ENCODE measurements at places on chromosomes 1 and 21.

GRCh38 chr1:31659889-31660288 lies 15.2 kb upstream of the PEF1 start:
- H3K4me3 ChIP-seq: no peak overlapping the region
- H3K36me3 ChIP-seq: no peaks in the 10 kb centered on the region
- no peaks in the 10 kb centered on the region for H3K4me1 ChIP-seq
- DNase-seq: no peak

GRCh38 chr1:6360517-6361070 lies 33.0 kb downstream of the ACOT7 start:
- peak overlapping the region; percentile 89 for H3K27ac ChIP-seq
- H3K4me3 ChIP-seq: no peak overlapping the region
- H3K4me1 ChIP-seq: peaks cover 27% of the 10 kb centered on the region

GRCh38 chr1:182603646-182604174 lies 479 bp downstream of the RGS16 start:
- peak overlapping the region; percentile 80 for H3K27ac ChIP-seq
- no peaks in the 10 kb centered on the region for H3K27me3 ChIP-seq
- peak overlapping the region; percentile 68 for H3K4me3 ChIP-seq
- no peak for DNase-seq
- no peaks in the 10 kb centered on the region for H3K36me3 ChIP-seq

DNA sequence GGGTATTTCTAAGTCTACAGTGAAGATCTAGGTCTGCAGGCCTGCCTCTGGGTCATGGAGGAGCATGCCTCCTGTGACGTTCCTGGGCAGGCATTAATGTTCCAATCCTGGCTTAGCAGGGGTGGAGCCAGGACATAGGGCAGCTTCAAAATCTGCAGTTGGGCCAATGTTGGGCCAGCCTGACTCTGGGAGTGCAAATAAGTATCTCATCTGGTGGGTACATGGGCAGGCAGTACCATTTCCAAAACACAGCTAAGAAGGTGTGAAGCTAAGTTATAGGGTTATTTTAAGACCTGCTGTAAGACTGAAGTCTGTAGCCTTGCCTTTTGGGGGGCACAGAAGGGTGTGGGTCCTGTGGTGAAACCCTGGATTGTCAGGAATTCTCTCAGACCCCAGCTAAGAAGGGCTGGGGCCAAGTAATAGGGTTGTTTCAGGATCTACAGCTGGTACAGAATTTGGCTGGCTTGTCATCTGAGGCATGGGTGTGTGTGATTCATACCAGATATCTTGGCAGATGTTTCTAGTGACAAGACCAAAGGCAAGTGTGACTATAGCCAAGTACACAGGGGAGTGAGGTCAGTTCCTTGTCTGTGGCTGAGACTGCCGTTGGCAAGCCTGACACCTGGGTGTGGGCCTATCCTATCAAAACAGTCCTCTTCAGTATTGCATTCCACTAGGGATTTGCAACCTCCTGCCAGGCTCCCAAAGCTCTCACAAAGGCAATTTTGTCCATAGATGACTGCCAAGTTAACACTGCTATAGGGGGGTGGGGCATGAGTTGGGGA lies 468.7 kb upstream of the B3GALT2 start:
- DNase-seq: no peak
- no peak overlapping the region for H3K4me3 ChIP-seq
- no peaks in the 10 kb centered on the region for H3K4me1 ChIP-seq
- H3K36me3 ChIP-seq: no peaks in the 10 kb centered on the region

DNA sequence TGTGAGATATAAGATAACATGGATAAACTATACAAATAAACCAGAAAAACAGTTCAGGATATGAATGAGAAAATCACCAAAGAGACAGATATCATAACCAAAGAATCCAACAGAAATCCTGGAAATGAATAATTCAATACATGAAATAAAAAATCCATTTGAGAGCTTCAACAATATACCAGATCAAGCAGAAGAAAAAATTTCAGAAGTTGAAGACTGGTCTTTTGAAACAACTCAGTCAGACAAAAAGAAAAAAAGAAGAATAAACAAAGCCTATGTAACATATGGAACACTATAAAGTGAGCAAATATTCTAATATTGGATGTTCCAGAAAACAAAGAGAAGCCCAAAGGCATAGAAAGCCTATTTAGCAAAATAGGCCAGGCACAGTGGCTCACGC lies 5.2 kb upstream of the KRTAP12-2 start:
- no peaks in the 10 kb centered on the region for H3K4me1 ChIP-seq
- H3K27me3 ChIP-seq: no peaks in the 10 kb centered on the region
- H3K27ac ChIP-seq: no peak overlapping the region
- DNase-seq: no peak
- H3K4me3 ChIP-seq: no peak overlapping the region

DNA sequence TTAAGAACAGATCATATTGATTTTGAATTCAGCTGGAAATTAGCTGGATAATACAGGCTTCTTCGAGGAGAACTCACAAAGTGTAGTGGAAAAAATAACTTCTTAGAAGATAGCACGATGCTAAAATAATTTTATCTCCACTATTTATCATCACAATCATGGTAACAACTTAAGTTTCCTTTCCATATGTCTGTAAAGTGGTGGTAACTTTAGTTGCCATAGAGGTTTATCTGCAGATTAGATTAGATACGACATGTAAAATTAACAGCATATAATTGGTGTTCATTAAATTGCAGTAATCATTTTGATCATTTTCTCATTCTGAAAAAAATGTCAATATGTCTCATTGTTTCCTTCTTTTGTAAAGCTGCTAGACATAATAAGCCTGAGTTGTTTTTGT lies 921.5 kb downstream of the KCNT2 start:
- no peak for DNase-seq
- no peak overlapping the region for H3K27ac ChIP-seq
- H3K36me3 ChIP-seq: no peaks in the 10 kb centered on the region
- no peaks in the 10 kb centered on the region for H3K27me3 ChIP-seq
- H3K4me1 ChIP-seq: no peaks in the 10 kb centered on the region

DNA sequence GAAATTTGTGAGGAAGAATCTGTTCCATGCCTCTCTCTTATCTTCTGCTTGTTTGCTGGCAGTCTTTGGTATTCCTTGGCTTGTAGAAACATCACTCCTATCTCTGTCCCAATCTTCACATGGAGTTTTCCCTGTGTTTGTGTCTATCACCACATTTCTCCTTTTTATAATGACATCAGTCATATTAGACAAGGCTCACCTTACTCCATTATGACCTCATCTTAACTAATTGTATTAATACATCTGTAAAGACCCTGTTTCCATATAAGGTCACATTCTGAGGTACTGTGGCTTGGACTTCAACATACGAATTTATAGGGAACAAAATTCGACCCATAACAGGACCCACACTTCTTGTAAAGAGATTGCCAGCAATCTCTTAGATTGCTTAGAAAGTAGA lies 72.3 kb upstream of the POGK start:
- no peak overlapping the region for H3K4me3 ChIP-seq
- no peak for DNase-seq
- no peaks in the 10 kb centered on the region for H3K27me3 ChIP-seq
- no peak overlapping the region for H3K27ac ChIP-seq

GRCh38 chr1:8687039-8687438 lies 130.4 kb downstream of the RERE start:
- no peak for DNase-seq
- H3K4me3 ChIP-seq: no peak overlapping the region
- H3K4me1 ChIP-seq: peaks cover under 1% of the 10 kb centered on the region
- H3K27me3 ChIP-seq: no peaks in the 10 kb centered on the region
- peak overlapping the region; percentile 8 for H3K27ac ChIP-seq
- H3K36me3 ChIP-seq: no peaks in the 10 kb centered on the region

DNA sequence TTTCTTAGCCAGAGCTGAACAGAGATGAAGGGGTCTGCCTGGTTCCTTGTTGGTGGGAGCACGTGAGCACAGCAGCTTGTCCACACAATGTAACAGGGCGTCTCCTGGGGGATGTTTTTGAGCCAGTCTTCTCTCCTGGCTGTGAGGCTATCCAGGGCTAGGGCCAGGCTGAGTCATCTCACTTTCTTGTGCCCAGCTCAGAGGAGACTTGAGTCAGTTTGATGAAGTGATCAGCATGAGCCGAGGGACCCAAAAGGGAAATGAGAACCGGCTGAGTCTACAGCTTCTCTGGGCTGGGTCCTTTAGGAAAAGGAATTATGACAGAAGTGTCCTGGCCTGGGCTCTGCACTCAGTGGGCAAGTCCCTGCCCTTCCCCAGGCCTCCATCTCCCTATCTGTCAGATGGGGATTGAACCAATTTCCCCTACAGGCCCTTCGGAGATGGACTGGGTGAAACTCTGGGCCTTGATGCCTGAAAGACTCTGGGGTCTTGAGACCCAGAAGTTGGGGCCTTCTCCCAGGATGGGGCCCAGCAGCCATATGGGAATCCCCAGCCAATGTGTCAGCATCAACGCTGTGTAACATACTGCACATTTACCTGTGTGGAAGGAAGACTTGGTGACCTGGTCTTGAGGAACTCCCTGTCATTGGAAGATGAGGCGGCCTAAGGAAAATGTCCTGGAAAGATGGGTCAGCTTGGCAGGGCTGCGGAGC lies 36.6 kb downstream of the DMRTB1 start:
- no peaks in the 10 kb centered on the region for H3K4me1 ChIP-seq
- no peak overlapping the region for H3K4me3 ChIP-seq
- H3K36me3 ChIP-seq: no peaks in the 10 kb centered on the region

GRCh38 chr1:84117868-84118267 lies 26.2 kb upstream of the PRKACB start:
- no peak overlapping the region for H3K4me3 ChIP-seq
- no peaks in the 10 kb centered on the region for H3K36me3 ChIP-seq
- DNase-seq: no peak
- H3K27ac ChIP-seq: no peak overlapping the region

DNA sequence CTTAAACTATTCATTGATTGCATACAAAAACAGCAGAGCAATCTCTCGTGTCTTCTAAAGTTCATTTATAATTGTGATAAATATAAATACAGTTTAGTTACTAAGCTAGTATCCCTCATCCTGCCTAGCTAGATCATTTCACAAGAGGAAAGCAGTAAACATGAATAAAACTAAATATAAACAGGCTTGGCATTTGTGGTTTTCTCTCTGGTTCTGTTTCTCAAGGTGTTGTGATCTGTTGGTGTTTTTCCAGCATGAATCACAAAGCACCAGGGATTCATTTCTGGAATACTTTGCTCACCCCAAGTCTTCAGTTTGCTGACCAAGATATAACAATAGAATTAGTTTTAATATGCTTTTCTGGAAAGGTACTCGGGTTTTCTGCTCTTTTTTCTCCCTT lies 32.7 kb upstream of the GLIS1 start:
- H3K27ac ChIP-seq: no peak overlapping the region
- H3K4me3 ChIP-seq: no peak overlapping the region
- H3K4me1 ChIP-seq: no peaks in the 10 kb centered on the region
- H3K36me3 ChIP-seq: peaks cover 4% of the 10 kb centered on the region
- no peaks in the 10 kb centered on the region for H3K27me3 ChIP-seq
- DNase-seq: no peak

DNA sequence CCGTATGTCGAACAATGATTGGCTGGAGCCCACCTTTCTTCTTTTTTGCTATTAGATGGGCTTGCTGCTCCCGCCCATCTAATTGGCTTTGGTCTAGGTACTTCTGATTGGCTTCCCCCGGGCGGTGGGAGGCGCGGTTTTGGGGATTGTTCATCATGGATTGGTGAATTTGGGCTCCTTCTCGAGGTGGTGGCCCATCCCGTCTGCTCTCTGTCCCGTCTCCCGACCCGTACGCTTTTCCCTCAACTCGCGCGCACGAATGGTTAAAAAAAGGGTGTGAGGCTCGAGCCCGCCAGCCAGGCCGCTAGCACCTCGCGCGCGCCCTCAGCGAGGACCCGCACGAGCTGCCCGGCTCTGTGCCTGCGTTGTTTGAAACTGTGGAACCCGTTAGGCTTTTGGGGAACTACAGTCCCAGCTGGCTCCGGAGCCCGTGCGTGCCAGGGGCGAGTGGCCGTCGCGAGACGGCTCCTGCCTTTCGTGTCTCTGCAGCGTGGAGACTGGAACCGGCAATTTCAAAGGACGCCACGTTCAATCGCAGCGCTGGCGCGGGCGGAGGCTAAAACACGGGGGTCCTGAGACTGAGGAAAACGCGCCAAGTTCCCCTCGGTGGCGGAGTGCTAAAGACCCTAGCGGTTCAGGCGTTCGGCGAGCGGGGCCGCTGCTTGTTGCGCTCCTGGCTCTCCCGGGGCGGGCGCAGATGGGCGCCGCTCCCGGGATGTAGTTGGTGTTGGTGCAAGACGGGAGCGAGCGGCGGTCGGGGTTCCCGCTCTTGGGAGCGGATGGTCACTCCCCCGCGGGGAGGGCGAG lies at the start of gene USP1:
TSS of gene USP1 (plus strand) at position 584 of the 807 bp plus-strand sequence. CDS start 2,819 bp downstream, outside the sequence.
- H3K4me3 ChIP-seq: peak within 1 kb of the TSS; percentile 94
- H3K36me3 ChIP-seq: peaks cover 1% of the 10 kb centered on the region
- H3K4me1 ChIP-seq: peaks cover 17% of the 10 kb centered on the region
- H3K27me3 ChIP-seq: no peaks in the 10 kb centered on the region

DNA sequence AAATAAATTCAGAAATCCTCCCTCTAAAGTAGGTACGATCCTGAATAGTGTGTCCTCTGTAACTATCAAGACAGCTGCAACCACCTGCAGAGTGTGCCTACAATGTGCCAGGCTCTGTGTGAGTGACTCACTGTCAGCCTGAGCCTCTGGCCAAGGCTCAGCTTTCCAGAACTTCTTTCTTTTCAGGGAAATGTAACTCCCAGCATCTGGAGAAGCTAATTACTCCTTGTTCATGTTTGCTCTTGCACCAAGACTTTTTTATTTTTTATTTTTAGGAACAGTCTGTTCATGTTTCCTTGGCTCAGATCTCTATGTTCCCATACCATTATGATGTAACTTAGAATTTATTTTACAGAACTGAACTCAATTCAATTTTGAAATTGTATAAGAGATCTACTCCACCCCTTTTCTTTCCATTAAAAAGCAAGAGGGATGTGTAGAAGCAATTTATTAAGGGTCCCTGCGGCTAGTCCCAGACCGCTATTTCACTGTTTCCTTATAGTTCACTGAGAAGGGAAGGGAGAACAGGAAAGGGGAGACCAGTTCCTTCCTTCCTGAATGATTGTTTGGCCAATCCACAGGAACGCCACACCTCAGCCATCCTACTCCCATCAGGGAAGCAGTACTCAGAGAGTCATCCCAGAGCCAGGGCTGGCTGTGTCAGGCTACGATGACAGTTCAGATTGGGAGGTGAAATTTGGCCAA lies 112.4 kb upstream of the ZNF648 start:
- no peaks in the 10 kb centered on the region for H3K27me3 ChIP-seq
- DNase-seq: no peak
- H3K4me1 ChIP-seq: no peaks in the 10 kb centered on the region
- H3K27ac ChIP-seq: no peak overlapping the region
- H3K36me3 ChIP-seq: no peaks in the 10 kb centered on the region

DNA sequence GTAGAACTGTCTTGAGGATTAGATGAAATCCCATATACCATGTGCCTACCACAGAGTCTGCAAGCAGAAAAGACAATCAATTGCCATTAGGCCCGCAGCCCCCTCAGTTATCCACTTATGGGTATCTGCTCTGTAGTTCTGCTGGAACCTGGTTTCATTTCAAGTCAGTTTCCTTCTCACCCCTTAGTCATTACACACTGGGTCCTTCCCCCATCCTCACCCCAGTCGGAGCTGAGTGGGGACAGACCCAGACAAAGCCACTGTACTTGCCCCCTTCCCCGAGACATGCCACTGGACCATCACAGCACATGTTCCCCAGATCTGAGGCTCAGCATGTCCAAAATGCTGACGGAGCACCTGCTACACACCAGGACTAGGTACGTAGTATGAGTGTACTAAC lies 21.2 kb downstream of the PGLYRP3 start:
- no peak overlapping the region for H3K4me3 ChIP-seq
- no peaks in the 10 kb centered on the region for H3K4me1 ChIP-seq
- H3K36me3 ChIP-seq: no peaks in the 10 kb centered on the region
- no peak for DNase-seq
- H3K27me3 ChIP-seq: no peaks in the 10 kb centered on the region
